ENCODE measurements at places on chromosomes 6 and 20.
A peak's percentile ranks its signal among the peaks of the same experiment; 100 is the strongest.

DNA sequence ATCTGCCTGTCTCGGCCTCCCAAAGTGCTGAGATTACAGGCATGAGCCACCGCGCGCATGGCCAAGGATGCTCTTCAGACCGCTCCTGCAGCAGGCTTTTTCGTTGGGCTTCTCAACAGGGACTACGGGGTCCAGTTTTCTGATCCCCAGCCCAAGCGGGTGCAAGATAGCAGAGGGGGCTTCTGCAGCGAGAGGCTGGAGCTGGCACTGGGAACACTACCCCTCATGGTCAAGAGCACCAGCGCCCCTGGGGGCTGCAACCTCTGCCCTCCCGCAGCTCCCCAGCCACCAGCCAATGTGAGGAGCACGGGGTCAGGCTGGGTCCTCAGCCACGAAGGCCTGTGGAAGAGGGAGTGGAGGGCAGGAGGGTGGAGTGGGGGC, 6.0 kb downstream of the CTSZ start:
- DNase-seq: no peak

- no peak for DNase-seq
These were observed 70.1 kb downstream of the KLHL32 start for GRCh38 chr6:96994660-96995059.

- DNase-seq: no peak
These were observed 70.1 kb upstream of the TENT5A start for GRCh38 chr6:81822568-81822967.

DNA sequence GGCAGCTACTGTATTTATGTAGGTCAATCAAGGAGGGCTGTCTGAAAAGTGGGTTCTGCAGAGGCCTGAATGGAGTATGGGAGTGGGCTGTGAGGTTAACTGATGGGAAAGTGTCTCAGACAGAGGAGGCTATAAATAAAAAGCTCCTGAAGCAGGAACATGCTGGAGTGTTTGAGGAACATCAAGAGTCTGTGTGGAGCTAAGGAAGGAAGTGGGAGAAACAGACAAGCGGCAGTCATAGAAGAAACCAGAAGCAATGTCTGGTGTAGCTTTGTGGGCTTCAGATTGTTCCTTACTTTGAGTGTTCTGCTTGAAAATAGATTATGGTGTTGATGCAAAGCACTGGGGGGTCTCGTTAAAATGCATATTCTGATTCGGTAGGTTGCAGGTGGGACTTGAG, 101.5 kb upstream of the OGFRL1 start:
- no peak for DNase-seq

DNA sequence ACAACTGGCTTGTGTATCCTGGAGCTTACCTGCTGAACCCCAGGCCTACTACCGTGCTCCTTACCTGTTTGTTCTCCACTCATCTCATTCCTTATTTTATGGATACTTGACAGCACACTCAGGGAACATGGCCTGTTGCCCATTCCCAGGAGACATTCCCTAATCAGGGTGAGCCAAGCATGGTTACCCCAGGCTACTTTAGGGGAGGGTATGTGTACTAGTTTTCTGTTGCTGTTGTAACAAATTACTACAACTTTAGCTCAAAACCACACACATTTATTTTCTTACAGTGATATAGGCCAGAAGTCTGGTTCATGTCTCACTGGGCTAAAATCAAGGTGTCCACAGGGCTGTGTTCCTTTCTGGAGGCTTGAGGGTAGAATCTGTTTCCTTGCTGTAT, 15.0 kb upstream of the TRAM2 start:
- no peak for DNase-seq

- DNase-seq: no peak
These were observed 180.1 kb downstream of the JARID2 start for GRCh38 chr6:15425947-15426346.

DNA sequence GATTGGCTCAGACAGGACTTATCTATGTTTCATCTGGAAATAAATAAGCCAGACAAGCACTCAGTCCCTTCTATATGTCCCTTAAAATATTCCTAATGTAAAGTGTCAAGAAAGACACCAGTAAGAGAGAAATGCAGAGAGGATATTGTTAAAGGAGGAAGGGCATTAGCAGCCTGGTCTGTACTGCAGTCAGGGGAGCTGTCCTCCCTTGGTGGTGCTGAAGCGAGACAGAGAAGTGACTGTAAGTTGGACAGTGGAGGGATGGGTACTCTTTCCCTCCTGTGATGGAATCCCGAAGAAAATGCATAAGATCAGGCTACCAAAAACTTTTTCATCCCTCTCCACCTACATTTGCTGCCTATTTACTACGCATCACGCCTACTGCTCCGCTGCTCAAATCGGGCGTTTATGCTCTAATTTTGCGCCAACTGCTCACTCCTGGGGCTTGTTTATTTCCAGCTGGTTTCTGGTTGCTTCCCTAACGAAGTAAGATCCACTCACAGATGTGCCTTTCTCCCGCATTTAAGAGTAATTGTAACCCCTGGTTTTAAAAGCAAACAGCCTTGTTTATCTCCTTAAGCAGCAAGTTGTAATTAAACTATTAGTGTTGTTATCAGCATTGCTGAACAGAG, 35.2 kb downstream of the PHACTR1 start:
- peak; percentile 87 for DNase-seq

GRCh38 chr20:1904135-1904534, 8.9 kb downstream of the SIRPA start:
- no peak for DNase-seq

- DNase-seq: peak; percentile 58
These were observed 9.1 kb upstream of the BTNL2 start for GRCh38 chr6:32416036-32416435.

DNA sequence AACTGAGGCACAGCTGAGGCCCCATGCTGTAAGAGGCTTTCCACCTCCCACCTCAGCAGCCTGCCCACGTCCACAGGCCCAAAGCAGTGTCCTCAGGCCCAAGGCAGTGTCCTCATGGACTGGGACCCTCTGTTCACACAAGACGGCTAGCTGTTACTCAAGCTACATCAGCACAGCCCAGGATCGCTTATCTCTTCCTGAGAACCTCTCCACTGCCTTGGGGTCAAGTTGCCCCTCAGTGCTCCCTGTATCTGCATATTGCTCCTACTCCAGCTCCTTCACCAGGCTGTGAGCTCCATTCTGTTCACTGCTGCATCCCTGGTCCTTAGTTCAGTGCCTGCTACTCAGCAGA, 208.8 kb upstream of the TAB2 start:
- no peak for DNase-seq

DNA sequence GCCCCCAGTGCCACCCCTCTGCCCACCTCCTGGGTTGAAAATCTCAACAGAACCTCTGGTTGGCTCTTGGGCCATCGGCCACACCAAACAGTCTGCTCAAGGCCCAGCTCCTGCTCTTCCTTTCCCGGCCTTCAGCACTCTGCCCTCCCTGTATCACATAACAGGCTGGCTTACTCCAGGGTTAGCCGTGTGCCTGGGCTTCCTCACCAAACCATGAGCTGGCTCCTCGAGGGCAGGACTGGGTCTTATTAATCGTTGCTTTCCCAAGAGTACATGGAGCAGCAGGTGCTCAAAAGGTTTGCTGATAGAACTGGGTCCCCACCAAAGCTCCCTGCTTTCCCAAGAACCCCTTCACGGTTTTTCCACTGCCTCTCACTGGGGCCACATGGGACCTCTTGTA, 12.7 kb upstream of the FAM83C start:
- DNase-seq: no peak

- no peak for DNase-seq
These were observed 87.2 kb downstream of the CD40 start for GRCh38 chr20:46205349-46205748.

- DNase-seq: no peak
These were observed 73.0 kb upstream of the HMGN3 start for GRCh38 chr6:79307321-79308036.

DNA sequence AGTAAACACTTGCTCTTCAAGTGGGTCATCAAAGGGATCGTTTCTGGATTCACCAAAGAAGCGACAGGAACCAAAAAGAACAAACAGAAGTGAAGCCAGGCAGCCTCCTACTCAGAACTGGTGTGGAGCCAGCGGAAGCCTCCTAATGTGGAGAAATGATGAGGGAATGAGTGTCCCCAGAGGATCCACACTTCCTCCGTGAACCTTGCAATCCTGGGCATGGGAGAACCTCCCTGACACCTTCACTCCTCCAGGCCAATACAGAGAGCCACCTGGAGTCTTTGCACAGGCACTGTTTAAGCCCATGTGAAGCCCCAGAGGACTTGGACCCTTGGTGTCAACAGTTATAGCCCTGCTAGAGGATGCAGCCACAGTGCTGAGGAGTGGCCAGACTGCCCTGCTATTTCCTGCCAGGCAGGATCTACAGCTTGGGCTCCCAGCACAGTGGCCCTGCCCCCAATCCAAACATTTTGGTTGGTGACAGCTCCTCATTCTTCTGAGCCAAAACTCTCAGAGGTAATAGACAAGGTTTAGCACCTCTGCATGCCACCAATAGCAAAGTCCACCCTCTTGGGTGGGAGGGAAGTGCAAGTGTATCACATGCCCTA, 23.2 kb upstream of the SERINC1 start:
- DNase-seq: no peak

DNA sequence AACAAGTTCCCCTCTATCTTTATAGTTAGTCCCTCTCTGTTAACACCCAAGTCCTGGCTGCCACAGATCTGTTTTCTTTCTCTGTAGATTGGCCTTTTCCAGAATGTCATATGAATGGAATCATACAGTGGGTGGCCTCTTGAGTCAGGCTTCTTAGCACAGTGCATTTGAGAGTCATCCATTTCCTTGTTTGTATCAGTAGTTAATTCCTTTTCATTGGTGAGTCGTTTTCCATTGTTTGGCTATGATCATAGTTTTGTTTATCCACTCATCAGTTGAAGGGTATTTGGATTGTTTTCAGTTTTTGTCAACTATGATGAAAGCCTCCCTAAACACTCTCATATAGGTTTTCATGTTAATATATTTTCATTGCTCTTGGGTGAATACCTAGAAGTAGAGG, 248.3 kb downstream of the ARID1B start:
- DNase-seq: no peak

DNA sequence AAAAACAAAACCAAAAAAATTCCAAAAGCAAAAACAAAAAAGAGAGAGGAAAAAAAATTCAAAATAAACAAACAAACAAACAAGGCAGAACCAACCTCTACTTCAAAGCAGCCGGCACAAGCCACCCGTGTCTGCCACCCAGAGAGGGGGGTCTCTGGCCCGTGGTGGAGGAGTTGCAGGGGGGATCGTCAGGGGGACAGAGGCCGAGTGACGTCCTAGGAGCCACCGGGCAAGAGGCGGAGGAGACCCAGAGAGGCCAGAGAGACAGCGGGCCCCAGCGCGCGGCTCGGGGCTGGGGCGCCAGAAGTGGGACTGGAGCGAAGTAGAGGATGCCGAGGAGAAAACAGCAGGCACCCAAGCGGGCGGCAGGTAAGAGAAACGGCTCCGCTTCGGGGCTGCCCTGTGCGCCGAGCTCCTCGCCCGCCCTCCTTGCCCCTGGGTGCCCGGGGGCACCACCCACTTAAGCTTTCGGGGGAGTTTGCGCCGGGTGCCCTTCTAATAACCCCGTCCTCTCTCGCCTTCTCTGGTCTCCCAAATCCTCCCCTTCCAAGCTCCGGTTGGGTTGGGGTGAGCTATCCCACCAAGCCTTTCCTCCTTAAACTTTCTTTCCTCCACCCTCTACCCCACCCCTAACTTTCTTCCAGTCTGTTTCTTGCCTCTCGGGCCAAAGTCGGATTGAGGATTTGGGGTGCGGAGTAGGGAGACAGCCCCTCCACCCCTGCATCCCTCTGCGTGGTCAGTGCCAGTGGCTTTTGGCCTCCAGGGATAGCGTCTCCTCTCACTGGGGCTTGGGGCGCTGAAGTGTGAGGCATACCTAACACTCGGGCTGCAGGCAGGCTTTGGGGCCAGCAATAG, 1.0 kb downstream of the TSHZ2 start:
- peak; percentile 69 for DNase-seq

- peak; percentile 18 for DNase-seq
These were observed 38.4 kb downstream of the VSTM2L start for GRCh38 chr20:37941332-37941731.

DNA sequence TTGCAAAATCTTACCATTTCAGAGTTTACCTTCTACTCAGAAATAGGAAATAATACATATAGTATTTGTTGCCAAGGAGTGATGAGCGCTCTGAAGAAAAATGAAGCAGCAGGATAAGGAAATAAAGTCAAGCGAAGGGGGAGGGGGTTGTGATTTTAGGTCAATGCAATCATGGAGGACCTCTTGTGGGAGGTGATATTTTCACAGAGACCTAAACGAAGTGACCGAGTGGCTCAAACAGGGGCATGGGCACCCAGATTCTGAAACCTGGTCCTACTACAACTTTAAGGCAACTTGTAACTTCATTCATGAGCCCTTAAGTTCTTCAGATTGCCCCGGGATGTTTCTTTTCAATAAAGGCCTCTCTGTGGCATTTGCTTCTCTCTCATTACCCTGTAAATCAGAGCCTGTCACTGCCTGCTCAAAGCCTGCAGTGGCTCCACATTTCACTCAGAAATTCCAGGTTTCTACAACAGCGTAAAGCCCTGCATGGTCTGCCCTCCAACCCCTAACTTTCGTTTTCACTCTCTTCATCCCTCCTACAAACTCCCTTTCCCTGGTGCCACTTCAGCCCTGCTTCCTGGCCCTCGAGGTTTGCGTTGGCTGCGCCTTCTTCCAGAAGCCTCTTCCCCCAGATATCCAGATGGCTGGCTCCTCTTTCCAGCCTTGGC, 162.7 kb downstream of the TBC1D7 start:
- DNase-seq: no peak

- DNase-seq: no peak
These were observed 14.7 kb upstream of the PLCB4 start for GRCh38 chr20:9054176-9054575.

DNA sequence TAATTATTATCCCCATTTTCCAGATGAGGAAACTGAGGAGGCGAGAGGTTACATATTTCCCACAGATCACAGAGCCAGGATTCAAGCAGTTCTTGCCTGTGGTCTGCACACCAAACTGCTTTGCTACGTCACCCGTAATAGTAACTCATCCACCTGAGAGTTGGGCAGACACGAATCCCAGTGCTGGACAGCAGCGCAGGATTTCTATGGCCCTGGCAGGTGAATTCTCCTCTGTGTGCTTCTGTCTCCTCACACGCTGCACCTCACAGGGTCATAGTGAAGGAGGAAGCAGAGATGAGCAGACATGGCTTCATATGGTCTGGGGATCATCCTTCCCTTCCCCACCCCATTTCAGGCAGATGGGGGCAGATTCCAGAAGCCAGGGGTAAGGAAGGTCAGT, 127.0 kb upstream of the LRFN2 start:
- DNase-seq: no peak

DNA sequence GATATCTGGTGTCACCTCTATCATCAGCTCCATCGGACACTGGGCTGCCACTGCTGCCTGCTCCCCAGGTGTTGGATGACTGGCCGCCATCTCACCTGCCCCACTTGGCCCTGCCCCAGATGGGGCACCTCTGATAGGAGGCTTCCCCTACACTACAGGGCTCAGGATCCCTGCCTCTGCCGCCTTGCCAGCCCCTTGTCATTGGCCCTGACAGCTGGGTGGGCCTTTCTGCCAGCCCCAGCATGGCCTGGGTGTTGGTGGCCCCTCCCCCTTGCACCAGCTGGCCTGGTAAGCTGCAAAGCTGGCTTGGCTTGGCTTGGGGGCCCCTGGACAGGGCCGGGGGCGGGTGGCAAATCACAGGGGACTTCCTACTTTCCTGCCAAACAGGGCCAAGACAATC, 10.6 kb downstream of the PACSIN1 start:
- no peak for DNase-seq

GRCh38 chr6:139117734-139118133, 17.1 kb upstream of the HECA start:
- DNase-seq: no peak

- no peak for DNase-seq
These were observed 37.5 kb upstream of the ENPP5 start for GRCh38 chr6:46208303-46208702.

- no peak for DNase-seq
These were observed 167.1 kb downstream of the LAMA2 start for GRCh38 chr6:129050086-129050485.

- no peak for DNase-seq
These were observed 47.0 kb downstream of the COL19A1 start for GRCh38 chr6:69913361-69913760.
